ENCODE measurements at places on chromosomes 12 and 14.

DNA sequence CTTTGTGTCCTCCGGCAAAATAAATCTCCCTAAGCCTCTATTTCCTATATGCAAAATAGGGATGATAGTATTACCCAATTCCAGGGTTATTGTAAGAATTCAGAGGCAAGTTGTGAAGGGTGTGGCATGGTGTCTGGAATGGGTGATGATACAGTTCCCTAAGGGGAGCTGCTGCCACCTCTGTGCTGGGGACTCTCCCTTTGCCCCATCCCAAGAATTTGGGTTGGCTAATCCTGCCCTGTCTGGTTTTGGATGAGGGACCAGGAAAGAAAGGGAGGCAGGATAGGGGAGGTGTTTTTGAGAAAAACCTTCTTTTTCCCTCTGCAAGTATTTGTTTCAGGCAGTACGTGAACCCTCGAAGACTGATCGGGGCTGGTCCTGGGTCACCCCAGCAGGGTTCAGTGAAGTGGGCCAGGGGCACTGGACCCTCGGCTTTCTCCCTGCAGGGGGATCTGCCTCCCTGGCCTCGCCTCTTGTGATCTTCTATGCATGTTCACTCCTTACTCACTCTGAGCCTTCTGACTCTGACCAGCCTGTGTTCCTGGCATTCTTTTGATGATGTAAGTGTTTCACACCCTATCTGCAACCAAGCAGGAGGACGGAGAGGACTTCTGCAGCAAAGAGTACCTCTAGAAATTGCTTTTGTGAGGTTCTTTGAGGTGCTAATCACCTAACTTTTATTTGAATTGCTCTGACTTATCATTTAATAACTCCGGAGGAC, 60.8 kb downstream of the RASSF3 start:
- no peak for DNase-seq

DNA sequence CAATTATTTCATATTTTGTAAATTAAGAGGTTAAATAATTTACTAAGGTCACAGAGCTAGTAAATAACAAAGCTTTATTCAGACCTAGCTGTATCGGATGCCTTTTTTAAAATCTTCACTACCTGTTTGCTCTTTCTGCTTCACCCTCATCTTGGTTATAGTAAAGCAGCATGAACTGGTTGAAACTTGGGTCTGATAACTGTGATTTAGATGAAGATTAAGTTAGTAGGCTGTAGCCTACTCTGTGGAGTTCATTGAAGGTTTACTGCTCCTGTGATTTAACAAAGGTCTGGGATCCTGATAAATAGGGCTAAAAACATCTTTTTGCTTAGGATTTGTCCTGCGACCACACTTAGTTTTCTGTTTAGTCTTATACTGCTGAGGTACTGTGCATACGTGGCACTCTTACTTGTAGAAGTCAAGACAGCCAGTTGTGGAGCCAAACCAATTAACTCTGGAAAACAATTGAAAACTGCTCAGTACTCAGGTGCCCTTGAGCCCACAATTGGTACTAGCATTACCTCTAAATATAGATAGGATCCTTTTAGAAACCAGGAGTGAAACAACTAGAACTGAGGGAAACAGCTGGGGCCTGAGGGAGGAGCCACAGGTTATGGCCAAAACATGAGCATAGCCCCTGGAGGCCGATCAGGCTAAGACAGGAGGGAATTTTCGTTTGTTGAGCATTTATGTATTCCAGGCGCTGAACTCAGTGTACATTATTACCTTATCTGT, 2.3 kb downstream of the SPATS2 start:
- DNase-seq = no peak

DNA sequence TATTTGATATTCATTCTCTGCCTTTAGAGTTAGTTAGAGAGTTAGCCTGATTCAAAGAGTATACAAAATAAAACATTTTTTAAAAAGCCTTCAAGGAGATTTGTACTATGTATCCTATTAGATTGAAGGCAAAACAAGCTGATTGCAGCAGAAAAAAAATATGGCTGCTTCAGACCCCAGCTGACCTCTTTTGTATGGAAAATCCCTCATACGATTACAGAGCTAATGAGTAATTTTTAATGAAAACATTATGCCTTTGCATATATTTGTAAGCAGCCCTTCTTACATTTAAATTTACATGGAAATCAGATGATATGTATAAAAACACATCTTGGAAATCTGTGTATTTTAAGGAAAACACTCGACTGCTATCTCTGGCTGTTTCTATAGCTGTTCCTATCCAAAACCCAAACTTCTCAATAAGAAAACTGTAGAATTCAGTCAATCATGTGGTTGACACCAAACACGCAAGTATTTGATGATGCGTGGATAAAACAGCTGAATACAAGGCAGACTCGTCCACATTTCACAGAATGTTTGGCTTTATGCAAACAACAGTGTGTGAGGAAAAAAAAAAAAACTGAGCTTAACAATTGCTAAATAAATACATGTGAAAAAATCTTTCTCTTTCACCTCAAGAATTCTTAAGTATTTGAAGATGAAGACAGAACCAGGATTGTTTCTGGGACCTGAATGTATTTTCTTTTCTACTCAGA, 275.3 kb downstream of the EGLN3 start:
- no peak for DNase-seq

DNA sequence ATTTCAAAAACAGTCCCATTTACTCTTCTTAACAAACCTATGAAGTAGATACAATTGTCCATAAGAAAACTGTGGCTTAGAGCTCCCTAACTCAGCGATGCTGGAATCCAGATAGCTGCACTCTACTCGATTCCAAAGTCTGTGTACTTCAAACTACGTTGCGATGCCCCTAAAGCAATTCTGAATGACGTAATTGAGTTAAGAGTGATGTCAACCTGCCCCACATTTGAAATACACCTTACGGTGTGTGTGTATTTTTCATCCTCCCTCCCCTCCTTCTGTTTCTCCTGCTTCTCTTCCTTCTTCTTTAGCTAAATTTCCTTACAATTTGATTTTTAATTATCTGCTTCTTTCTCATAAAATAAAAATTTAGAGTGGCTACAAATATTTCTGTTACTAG, 31.9 kb upstream of the RAP1B start:
- DNase-seq = no peak

DNA sequence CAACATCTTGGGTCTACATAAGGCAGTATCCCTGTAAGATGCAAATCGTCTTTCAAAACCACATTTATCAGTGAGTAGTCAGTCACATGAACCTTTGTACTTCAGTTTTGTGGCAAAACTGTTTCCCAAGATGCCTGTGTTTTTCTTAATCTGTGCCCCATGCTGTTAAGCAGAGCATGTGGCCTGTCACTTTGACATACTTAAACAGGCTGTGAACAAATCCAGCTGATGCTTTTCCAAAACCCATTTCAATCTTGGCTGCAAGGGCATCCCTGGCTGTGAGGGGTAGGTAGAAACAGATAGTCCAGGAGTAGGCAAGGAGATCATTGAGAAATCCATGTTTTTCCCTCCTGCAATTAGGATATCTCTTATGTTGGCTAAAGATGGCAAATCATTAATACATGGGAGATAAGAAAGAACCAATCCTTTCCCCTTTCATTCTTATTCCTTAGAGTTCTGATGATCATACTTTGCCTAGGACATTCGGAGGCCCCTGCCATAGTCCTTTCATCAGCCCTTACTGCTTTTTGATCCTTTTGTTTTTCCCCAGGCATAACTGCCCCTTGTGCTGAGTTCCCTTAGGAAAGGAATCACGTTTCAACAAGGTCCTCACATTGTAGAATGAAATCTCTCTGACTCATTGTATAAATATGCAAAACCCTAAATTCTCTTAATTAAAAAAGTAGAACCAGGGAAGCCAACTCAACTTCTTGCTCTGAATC, 121.1 kb upstream of the EEA1 start:
- no peak for DNase-seq

- DNase-seq = no peak
Measured at GRCh38 chr12:16056910-16057309, 145.8 kb downstream of the DERA start.

- no peak for DNase-seq
Measured at GRCh38 chr14:33404964-33405574, 466.4 kb downstream of the NPAS3 start.

GRCh38 chr14:75934998-75935628, 46.7 kb downstream of the TGFB3 start:
- peak; percentile 61 for DNase-seq

GRCh38 chr12:32146074-32146873, 39.6 kb downstream of the BICD1 start:
- DNase-seq = no peak

GRCh38 chr12:79448816-79449215, 241.9 kb downstream of the PAWR start:
- no peak for DNase-seq

DNA sequence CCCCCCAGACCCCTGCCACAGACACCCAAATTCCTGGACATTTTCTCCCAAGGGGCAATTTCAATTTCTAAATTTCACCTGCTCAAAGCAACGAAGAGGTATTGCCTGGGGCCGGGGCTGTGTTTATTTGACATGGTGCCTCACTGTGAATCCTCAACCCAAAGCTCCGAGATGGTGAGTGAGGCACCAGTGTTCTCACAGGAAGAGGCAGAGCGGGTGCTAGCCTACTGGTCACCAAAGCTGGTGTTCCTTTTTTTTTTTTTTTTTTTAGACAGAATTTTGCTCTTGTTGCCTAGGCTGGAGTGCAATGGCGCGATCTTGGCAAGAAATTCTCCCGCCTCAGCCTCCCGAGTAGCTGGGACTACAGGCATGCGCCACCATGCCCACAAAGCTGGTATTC, 14.8 kb upstream of the SH2B3 start:
- DNase-seq = no peak

- no peak for DNase-seq
Measured at GRCh38 chr12:66176105-66176900, 6.5 kb upstream of the TMBIM4 start.

- DNase-seq = no peak
Measured at GRCh38 chr12:110922652-110923051, 2.3 kb upstream of the MYL2 start.

- no peak for DNase-seq
Measured at GRCh38 chr12:115129727-115130126, 445.8 kb upstream of the TBX3 start.

- DNase-seq = no peak
Measured at GRCh38 chr14:105979446-105979845, 453.1 kb downstream of the TMEM121 start.

DNA sequence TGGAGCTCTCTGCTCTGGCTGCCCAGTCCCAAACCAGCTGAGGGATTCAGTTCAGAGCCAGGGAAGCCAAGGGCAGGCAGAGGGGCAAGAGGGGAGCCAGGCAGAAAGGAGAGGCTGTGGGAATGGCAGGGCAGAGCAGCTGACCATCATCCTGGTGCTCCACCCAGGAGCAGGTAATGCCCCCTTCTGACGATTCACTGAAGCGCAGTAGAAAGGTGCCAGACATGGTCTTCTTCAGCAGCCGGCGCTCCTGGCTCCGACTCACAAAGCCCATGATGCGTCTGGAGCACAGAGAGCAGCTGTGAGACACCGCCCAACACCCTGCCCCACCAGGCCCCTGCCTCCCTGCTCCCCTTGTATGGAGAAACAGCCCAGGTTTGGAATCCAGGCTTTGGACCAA, 8.0 kb downstream of the IL23A start:
- DNase-seq = no peak

- DNase-seq = no peak
Measured at GRCh38 chr12:3607039-3607720, 116.2 kb downstream of the PRMT8 start.

DNA sequence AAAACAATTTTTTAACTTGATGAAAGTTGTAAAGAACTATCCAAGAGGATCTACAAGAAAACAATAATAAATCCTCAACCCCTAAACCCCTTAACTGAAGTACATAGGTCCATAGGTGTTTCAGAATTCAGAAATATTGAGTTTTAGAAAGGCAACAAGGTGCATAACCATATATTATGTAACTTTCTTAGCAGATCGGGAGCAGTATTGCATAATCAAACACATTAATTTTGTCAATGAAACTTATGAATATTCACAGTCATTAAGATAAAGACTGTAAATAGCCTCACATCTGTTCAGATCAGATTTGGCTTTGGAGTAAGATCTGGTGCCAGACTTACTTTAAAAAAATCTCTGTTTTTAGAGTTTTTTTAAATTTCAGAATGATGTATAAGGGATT, 647.1 kb upstream of the FLRT2 start:
- DNase-seq = no peak

DNA sequence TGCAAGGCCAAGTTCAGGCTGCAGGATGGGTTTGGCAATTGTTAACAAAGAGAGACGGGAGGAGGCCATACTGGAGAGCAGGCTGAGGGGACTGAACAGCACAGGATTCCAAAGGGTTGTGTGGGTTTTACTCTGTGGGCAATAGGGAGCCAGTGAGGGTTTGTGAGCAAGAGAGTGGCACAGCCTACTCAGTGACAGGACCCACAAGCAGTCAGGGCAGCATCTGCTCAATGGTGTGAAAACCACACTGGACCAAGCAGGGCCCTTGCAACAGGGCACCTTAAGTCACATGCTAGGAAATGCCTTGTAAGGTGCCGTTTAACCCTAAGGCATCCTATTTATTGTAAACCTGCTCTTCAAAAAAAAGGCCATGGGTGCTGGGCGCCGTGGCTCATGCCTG, 22.0 kb downstream of the SYNE3 start:
- no peak for DNase-seq

GRCh38 chr12:99009654-99010296, 364.7 kb downstream of the APAF1 start:
- no peak for DNase-seq

GRCh38 chr14:55097881-55098560, 31.0 kb upstream of the LGALS3 start:
- no peak for DNase-seq

DNA sequence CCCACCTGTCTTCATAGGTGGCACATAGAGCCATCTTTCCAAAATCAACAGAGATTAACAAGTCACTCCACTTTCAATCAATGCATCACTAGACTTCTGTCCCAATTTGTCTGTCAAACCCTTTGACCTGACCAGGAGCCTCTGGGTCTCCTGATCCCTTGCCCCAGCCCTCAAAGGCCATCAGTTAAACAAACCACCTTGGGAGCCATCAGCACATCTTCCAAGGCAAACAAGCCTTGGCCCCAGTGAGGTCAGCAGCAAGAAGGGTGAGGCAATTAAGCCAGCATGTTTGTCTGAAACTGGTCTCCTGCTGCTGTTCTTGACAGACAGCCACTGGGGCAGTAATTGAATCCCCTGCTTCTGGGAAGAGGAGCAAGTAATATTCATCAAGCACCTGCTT, 742.8 kb upstream of the TBX3 start:
- no peak for DNase-seq

- DNase-seq = no peak
Measured at GRCh38 chr14:20346713-20347112, 3.3 kb downstream of the PARP2 start.

GRCh38 chr14:61247935-61248334, 33.2 kb downstream of the TMEM30B start:
- DNase-seq = no peak

GRCh38 chr12:123715195-123715594, 3.0 kb downstream of the ATP6V0A2 start:
- no peak for DNase-seq

Data from NCI-H1436 (cell line).